ENCODE measurements at places on chromosomes 2 and 18. TPM values are rescaled to one million over a fixed set of nuclear protein-coding genes. Genes with fewer than 3 reads are reported as not detected.

GRCh38 chr2:232477751-232478510, 9.7 kb downstream of the ECEL1 start:
- no peak for DNase-seq

DNA sequence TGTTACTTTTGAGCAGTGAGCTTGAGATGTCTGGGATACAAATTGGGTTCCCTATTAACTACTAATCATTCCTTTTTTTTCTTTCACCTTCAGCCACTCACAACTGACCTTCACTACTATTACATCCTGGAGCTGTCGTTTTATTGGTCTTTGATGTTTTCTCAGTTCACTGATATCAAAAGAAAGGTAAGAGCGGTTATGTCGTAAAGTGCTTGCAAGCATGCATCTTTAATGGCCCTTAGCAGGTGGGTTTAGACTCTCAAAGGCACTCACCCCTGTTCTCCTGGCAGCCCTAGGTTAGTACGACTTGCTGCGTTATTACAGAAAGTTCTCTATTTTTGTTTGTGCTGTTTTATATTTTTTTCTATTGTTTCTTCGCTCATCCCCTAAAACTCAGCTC, 107.6 kb upstream of the NOSTRIN start:
- no peak for DNase-seq

- no peak for DNase-seq
Measured at GRCh38 chr2:68091439-68092034, 28.7 kb upstream of the C1D start.

DNA sequence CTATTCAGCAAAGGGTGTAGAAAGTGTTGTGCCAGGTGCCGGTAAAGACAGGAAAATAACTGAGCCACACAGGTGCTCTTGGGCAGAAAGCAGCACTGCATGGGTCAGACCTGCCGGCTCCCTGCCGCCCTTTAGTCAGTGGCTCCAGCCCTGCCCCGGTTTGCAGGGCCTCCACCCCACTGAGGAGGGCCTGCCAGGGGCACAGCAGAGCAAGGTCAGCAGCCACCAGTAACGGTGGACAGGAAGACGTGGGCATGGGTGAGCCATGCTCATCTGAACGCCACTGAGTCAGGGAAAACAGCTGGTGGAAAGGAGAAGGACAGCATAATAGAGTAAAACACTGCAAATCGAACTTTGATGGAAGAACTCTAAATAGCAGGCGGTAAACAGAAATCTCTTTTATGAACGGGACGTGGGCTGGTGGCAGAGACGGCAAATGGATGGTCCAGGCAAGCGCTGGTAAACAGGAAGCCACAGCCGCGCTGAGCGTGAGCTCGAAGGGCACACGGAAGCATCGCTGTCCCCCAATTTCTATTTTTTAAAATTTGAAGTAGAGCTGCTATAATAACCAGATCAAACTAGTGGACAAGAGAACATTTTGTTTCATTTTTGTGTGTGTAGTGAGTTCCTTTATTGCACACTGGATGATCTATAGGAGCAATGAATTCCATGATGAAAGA, 141.8 kb upstream of the ALKAL2 start:
- DNase-seq: no peak

GRCh38 chr2:61928826-61929461, 23.5 kb downstream of the COMMD1 start:
- no peak for DNase-seq

DNA sequence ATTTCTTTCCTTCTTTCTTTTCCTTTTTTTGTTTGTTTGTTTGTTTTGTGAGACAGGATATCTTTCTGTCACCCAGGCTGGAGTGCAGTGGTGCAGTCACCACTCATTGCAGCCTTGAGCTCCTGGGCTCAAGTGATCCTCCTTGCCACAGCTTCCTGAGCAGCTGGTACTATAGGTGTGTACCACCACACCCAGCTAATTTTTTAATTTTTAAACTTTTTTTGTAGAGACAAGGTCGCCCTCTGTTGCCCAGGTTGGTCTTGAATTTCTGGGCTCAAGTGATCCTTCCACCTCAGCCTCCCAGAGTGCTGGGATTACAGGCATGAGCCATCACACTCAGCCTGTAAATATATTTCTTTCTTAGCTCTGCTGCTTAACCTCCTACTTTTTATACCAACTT, 83.4 kb upstream of the CYP20A1 start:
- no peak for DNase-seq

DNA sequence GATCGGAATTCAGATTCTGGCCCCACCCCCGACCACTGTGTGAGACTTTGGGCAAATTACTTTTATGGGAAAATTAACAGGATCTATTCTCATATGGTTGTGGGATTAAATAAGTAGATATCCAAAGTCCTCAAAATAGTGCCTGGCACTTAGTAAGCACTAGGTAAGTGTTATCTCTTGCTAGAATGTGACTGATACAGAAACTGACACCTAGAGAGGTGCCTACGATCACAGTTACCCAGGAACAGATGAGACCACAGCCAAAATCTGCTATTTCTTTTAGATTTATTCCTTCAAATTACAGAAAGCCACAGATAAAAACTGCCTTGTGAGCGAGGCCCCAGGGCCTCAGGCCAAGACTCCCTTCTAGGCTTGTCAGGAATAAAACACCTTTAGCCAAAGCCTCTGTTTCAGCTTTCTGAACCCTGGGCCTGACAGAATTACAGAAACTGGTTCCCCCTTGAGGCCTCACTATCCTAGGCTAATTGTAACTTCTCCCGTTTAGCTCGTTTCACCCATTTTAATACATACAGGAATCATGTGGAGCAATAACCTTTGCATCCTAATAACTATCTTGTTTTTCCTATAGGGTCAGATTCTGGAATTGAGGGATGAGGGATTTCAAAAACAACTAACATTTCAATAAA, 22.3 kb upstream of the CHMP1B start:
- DNase-seq: no peak

GRCh38 chr18:79199691-79200374, 130.6 kb downstream of the ATP9B start:
- DNase-seq: no peak

GRCh38 chr2:200765995-200766660, 45.6 kb upstream of the BZW1 start:
- no peak for DNase-seq

Gene C18orf63
- not detected for total RNA-seq

Gene NMUR1
- total RNA-seq: 0.21 TPM

Gene ST8SIA5
- total RNA-seq: not detected

Gene WBP1
- total RNA-seq: 47.1 TPM

Gene SPTBN1
- 415 TPM for total RNA-seq

Gene LIMS4
- total RNA-seq: 24.6 TPM

Data from thoracic aorta (tissue), 2 donors.